ENCODE measurements at places on chromosomes 5 and 9.
A peak's percentile ranks its signal among the peaks of the same experiment; 100 is the strongest.

GRCh38 chr5:162068412-162068811 lies 839 bp downstream of the GABRG2 start:
- peak; percentile 12 for DNase-seq

- peak; percentile 54 for DNase-seq
Measured at GRCh38 chr9:88236511-88237478, 98.5 kb upstream of the SPATA31C2 start.

DNA sequence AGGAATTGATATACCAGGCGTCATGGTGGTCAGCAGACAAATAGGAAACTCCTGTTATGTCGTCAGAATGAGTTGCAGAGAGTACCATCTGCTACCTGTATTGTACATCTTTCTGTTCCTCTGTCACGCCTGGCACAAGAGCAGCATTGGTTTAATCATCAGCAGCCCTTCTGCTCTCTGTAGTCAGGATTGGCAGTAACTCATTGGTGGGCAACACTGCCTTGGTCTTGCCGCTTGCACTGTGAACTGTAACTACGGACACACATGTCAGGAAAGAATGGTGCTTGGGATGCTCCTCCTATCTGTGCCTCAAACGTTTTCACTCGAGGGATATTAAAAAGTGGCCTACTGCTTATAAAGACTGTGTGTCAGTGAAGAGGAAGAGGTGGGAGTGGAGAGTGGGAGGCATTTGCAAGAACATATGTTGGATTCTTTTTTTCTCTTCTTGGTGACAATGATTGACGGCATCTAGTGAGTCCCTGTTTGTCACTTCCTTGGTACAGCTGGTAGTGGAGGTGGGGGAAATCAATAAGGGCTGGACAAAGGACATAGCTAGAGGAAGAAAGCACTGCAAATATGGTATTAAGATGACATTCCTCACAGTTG lies 76.6 kb downstream of the F2RL2 start:
- DNase-seq, result no peak

- no peak for DNase-seq
Measured at GRCh38 chr9:96483733-96484390, 33.9 kb downstream of the HABP4 start.

DNA sequence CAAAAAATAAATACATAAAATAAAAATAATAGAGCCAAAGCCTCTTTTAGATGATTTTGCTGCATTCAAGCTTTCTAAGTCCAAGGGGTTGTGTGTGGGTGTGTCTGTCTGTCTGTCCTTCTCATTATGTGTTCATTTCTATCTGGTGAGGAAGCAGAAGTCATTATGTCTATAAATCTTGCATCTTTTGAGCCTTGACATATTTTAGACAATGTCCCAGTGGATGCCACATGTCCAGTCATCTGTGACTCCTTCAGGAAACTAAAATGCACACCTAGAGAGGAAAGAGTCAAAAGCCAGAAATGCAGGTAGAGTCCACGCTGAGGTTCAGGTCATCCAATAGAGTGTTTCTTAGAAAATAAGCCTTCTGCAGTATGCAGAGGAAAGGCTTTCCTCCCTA lies 80.9 kb downstream of the GALNT10 start:
- no peak for DNase-seq

GRCh38 chr5:110019119-110019518 lies 329.4 kb downstream of the MAN2A1 start:
- DNase-seq, result no peak

DNA sequence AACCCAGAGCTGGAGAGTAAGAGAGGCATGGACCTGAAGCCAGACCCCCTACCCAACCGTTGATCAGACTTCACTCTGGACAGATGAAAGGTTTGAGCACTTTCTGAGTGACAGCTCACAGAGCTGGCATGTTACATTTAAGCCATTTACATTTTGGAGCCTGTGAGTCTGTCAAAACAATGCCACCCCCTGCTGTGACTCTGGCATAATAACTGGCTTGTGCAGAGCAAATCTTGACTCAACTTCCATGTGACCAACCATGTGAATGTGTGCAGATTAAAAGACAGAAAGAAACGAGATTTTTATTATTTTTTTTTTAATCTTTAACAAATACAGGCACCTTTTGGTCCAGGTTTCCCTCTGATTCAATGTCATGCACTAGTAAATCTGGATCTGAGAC lies 48.5 kb downstream of the MFAP3 start:
- DNase-seq, result peak; percentile 63

DNA sequence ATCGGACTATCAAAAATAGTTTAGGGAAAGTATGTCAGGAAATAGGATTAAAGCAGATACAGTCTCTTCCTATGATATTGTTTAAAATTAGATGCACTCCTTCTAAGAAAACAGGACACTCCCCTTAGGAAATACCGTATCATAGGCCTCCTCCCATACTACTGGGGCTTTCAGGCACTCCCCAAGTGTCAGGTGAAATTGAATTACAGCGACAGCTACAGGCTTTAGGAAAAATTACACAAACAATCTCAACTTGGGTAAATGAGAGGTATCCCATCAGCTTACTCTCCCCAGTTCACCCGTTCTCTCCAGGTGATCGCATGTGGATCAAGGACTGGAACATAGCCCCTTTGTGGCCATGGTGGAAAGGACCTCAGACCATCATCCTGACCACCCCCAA lies 110.4 kb upstream of the EPB41L4A start:
- DNase-seq, result no peak

GRCh38 chr9:92737216-92737606 lies 27.4 kb downstream of the BICD2 start:
- no peak for DNase-seq

GRCh38 chr5:53884417-53884816 lies 324.0 kb downstream of the NDUFS4 start:
- no peak for DNase-seq

GRCh38 chr5:72485430-72485974 lies 21.7 kb downstream of the ZNF366 start:
- no peak for DNase-seq

DNA sequence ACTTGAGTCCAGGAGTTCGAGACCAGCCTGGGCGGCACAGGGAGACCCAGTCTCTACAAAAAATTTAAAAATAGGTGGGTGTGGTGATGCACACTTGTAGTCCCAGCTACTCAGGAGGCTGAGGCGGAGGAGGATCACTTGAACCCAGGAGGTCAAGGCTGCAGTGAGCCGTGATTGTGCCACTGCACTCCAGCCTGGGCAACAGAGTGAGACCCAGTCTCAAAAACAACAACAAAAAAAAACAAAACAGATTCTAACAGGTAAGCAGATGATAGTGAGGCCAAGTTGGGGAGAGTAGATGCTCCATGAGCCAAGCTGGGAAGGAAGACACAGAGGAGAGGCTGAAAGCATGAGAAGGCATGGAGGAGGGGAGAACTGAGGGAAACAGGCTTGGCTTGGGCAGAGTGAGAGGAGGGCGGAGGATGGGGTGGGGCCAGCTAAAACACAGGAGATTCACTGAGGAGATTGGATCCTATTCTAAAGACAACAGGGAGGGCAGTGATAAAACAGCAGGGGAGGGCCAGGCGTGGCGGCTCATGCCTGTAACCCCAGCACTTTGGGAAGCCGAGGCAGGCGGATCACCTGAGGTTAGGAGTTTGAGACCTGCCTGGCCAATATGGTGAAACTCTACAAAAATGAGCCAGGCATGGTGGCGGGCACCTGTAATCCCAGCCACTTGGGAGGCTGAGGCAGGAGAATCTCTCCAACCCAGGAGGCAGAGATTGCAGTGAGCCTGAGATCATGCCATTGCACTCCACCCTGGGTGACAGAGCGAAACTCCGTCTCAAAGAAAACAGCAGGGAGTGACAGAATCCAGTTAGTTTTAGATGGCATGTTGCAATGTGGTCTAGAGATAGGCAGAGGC lies 8.4 kb downstream of the RPS14 start:
- DNase-seq, result no peak

GRCh38 chr5:173480896-173481295 lies 135.6 kb downstream of the BOD1 start:
- DNase-seq, result no peak

- DNase-seq, result no peak
Measured at GRCh38 chr5:131022811-131023497, 142.1 kb downstream of the HINT1 start.

GRCh38 chr9:77563174-77563573 lies 84.9 kb downstream of the GNA14 start:
- DNase-seq, result no peak

GRCh38 chr9:1550636-1551035 lies 464.5 kb upstream of the SMARCA2 start:
- DNase-seq, result no peak

DNA sequence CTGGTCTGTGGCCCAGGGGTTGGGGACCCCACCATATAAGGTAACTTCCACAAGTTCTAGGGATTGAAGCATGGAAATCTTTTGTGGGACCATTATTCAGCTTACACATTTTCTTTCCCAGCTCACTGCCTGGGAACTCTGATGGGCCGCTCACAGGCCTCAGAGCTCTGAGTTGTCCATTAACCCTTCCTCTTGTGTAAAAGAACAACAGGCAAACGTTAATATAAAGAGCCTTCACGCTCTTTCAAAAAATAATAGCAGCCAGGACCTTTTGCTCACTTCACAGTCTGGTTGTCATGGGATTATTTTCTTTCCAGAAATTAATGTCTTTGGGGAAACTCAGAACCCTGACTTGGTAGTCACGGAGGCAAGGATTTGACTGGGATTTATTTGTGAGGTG lies 443.3 kb downstream of the AGTPBP1 start:
- no peak for DNase-seq

DNA sequence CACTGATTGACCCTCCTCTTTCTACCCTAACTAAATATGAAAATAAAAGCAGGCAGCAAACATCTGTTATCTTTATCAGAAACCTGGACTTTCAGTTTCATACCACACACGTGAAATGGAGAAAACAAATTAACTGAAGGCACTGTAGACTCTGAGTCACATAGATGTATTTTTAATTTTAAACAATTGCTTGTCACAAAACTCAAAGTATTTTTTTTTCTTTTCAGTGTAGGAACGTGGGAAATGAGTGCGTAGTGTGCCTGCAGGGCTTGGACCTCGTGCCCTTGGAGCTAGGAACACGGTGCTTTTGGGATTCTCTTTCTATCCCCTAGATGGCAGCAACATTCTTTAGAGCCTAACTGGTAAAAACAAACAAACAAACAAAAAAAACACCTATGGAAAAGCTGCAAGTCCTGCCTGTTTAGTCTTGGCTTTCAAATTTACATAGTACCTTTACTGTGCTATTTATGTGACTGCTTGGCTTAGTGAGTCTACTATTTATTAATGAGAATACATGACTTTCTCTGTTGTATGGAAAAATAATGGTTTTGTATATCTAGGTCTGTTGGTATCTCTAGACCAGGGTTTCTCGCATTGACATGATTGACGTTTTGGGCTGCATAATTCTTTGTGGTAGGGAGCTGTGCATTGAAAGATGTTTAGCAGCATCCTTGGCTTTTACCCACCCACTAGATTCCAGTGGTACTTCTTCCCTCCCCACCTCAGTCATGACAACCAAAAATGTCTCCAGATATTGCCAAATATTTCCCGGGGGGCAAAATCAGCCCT lies 16.8 kb upstream of the ACTBL2 start:
- peak; percentile 75 for DNase-seq

DNA sequence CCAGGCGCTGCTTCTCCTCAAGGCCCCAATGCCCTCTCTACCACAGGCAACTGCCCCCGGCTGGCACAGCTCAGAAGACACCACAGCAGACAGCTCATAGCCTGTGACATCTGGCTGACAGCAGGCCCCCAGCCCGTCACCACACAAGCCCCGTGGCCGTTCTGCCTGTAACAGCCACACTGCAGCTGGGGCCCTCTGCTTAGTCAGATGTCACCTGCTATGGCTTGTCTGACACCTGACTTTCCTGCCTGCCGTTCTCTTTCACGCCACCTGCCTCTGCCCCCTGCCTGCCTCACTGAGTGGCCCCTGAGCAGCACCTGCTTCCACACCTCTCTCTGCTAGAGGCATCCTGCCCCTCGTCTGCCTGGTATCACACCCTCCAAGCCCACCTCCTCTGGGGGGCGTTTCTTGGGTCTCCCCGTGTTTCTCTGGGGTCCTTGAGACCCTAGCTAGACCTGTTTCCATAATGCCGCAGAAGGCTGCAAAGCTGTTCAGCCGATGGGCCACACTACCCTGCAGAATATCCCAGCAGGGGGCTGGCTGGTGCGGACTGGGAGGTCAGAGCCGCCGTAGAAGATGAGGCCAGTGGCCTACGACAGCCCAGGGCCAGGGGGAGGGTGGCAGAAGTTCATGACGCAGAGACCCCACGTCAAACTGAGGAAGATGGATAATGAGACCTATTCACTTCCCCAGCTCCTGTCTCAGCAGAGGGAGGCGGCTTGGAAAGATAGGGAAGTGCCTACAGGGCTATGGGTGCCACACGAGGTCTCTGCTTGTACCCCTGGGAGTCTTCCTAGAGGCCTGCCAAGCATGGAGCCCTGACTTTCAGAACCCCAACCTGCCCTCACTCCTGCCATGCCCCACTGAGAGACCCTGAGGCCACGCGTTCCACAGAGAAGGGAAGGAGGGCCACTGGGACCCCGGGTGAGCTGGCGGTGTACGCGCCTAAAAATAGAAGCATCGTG lies 95.1 kb downstream of the ZNF354C start:
- DNase-seq, result no peak

DNA sequence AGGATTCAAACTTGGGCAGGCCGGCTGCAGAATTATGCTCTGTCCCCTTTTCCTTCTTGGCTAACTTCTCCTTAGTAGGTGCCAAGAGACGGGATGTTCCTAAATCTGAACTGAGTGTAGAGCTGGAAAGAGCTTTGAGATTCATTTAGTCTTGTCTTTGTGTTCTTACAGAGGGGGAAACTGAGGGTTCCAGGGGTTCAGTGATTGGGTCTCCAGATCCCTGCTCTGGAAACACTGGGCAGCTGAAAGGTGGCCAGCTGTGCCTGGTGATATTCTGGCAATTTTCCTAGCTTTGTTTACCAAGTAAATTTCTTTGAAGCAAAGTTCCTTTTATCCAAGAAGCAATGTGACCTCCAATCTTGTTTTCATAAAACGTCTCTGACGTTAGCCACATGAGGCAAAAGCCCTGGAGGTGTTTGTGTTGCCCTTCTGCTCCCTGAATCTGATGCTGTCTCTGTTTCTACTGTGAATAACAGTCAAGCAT lies 288.7 kb downstream of the ZSWIM6 start:
- no peak for DNase-seq

GRCh38 chr5:172855597-172856292 lies 21.7 kb downstream of the ERGIC1 start:
- peak; percentile 85 for DNase-seq

DNA sequence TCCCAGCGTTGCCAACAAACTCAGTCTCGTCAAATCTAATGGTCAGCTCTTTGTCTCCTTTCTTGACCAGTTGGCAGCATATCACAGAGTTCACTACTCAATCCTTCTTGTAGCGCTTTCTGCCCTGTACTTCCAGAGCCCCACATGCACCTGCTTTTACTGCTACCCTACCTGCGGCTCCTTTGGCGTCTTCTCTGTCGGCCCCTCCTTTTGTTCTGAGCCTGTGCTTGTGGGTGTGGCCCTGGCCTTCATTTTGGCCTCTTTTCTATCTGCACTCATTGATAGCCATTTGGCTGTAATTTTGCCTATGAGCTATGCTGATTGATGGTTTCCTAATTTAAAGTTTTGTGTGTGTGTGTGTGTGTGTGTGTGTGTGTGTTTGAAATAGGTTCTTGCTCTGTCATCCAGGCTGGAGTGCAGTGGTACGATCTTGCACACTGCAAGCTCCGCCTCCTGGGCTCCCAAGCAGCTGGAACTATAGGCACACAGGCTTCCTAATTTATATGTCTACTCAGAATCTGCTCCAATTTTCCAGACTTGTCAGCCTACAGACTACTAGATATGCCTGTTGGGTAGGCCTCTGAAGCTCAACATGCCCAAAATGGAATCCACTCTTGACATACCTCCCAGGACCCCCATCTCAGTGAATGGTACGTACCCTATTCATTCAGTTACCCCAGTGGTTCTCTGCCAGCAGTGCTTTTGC lies 32.3 kb downstream of the ARPC5L start:
- no peak for DNase-seq

- DNase-seq, result peak; percentile 25
Measured at GRCh38 chr5:175821790-175822211, 49.6 kb upstream of the CPLX2 start.

Measured in GM23248 (cell line).